ENCODE measurements at places on chromosomes 16 and 17.

DNA sequence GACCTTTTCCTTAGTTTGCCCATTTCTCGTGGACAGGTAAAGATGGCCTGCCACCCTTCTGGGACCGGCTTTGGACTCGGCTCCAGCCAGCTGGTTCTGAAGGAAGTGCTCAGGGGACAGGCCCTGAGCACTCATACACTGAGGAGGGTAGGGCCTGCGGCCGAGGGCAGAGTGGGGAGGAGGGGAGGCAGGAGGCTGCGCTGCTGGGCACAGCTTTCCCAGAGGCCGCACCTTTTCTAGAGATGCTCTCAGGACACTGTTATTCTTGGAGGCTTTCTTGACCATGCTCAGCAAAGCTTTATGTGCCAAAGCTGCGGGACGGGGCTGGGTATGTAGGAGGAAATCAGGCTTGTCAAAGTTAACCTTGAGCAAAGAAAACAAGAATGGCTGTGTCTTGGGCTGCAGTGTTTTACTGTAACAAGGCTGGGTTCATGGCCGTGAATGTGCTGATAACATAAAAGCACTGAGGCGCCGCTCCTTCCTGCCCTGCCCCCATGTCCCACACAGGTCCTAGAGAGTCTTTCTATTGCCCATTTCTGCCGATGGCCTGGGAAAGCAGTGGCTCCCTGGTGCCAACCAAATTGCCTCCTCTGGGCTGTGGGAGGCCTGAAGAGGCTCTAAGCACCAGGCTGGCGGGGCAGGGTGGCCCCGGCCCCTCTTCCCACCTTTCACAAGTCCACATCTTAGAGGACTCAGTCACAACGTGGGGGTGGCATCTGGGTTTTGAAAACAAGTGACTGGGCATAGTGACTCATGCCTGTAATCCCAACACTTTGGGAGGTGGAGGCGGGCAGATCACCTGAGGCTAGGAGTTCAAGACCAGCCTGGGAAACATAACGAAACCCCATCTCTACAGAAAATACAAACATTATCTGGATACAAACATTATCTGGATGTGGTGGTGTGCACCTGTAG is 22.3 kb upstream of the TIMP2 start:
- no peak for DNase-seq

DNA sequence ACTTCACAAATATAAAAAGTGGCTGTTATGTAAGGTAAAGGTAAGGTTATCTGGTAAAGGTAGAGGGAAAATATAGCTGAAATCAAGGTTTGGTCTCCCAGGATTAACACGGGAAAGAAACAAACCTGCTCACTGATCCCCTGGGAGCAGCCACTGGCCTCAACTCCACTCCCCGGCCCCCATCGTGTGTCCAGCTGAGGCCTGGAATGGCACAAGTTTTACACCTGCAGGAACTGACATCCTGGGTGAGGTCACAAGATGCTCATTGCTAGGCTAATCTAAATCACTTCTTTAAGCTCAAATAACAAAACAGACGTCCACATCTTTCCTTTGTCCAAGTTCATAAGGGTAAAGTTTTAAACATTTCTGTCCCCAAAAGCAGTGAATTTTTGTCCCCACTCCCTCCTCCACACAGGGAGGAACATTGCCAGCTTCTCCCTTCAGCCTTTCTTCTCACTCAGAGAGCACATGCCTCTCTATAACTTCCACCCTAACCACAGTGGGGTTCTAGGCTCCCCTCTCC is 46.3 kb downstream of the ERN1 start:
- DNase-seq = no peak

DNA sequence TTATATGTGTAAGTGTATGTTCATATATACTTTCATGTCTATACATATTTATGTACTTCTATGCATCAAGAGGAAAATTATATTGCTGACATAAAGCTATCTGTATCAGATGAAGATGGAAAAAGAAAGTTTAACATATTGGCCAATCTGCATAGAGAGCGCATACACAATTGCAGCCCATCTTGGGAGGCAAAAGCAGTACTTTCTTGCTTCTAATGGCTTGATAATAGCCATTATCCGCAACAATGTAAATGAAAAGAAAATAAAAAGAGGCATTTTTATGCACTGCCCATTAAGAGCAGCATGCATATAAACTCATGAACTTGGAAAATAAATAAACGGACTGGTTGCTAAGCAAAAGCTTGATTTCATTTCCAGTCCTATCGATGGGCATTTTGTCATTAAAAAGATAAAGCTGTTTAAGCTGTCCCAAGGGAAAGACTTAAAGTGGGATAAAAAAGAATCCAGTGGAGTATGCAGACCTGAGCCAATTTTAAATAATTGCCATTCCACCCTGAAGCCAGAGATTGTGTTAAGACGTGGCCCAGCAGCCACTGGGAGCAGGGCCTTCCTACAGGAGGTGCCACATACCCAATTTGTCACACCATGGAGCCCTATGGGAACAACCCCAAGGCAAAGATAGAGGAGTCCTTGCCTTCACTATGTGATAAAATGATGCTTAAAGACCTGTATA is 183.6 kb upstream of the CDH11 start:
- DNase-seq = no peak

DNA sequence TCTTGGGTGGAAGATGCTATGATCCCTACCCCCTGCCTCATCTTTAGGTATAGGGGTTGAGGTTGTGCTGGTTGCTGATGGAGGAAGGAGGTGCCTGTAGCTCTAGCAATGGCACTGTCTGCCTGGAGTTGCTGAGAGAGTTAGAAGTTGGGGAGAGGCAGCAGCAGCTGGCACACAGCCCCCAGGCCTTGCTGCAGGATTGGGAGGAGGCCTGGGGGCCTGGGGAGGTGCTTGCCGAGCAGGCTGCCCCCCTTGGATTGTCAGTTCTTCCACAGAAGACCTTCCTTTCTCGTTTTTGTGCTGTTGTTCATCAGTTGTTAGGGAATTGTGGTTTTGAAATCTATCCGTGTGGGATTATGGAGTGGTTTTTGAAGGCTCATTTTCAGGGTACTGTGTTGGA is 52.9 kb downstream of the SEC14L1 start:
- no peak for DNase-seq

DNA sequence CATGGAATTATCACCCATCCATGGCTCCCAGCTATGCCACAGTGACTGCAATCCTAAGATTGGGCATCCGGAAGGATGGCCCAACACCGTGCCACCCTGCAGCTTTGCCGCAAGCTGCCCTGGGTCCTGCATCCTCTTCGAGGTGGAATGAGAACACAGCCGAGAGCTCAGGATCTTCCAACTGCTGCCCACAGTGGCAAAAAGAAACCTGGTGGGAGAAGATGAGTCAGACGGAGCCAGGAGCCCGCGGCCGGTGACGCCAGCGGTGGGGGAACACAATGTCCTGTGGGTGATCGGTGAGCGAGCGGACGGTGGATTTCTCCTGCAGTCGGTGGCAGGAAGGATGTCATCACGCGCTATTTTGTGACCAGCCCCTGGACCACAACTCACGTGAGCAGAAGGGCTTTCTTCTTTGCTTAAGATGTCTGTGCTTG is 20.1 kb downstream of the CD7 start:
- DNase-seq = peak; percentile 96

All from suprapubic skin (tissue), 4 donors.